ENCODE measurements at places on chromosomes 1 and 21.

DNA sequence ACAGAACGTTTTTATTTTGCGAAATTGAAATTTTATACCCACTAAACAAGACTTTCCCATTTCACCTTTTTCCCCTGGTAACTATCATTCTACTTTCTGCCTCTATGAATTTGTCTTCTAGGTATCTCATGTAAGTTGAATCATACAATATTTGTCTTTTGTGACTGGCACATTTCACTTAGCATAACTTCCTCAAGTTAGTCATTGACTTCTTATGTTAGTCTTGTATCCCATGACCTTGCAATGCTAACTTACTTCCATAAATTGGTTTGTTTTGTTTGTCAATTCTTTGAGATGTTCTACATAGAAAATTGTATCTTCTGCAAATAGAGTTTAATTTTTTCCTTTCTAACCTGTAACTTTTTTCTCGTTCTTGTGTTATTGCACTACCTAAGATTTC, 26.9 kb downstream of the SH3BP5L start:
- no peak for DNase-seq

- no peak for DNase-seq
Measured at GRCh38 chr21:43906585-43907370, 41.8 kb downstream of the AGPAT3 start.

DNA sequence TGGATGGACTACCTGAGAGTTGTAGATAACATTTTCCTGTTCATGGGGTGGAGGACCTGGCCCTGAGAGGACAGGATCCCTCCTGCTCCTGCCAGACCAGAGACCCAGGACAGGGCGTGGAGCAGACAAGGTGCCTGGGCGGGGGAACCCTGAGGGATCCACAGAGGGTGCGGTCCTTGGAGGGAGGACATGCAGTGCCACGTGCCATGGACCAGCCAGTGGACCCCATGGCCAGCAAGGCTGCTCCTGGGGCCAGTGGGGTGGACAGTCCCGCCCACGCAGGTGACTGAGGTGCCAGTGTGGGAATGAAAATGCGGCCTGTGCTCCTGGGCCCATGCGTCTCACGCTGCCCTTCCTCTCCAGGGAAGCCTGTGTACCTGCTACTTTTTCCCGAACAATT, 3.6 kb downstream of the RER1 start:
- DNase-seq = no peak

DNA sequence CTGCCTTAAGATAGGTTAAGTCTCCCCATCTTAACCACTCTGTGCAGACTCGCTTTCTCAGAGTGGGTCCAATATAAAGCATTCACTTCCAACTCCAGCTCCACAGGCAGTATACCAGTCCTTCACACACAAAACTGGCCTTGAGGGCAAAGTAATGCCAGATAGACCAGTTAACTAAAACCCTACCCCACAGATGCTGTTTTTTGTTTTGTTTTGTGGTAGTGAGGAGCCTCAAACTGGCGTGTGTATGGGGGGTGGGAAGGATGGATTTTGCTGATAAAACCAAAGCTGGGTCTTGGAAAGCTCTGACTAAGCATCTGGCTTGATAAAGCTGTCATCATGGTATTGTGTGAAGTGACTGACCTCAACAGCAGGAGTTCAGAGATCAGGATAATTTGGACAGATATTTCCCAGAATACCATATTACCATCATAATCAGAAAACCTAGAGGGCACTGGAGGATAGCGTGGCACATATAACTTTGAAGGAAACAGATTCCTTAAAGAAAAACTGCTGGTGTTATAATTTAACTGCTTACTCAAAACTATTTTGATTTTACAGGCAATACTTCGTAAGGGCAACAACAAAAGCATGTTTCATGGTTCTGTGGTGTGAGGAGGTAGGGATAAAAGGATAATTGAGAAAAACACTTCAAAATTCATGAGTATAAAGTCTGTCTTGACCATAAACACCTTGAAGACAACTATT, 29.6 kb upstream of the CPLANE2 start:
- peak; percentile 85 for DNase-seq

- DNase-seq = peak; percentile 89
Measured at GRCh38 chr1:231934797-231935196, 308.2 kb downstream of the DISC1 start.

DNA sequence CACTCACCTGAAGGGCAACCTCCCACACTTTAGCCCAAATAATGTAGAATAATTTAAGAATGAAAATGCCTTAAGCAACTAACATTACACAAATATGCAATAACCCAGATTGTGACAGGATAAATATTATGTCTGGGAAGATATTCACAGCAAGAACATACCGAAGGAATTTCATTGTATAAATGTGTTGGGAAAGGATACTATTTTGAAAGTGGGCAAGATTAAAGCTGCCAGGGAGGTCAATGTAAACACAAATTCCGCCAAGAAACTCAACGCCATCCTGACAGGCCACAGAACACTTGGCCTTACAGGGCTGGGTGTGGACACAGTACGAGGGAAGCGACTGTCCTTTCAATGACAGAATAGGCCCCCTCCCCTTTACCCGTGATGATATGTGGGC, 173.3 kb downstream of the RUNX1 start:
- DNase-seq = no peak

- DNase-seq = no peak
Measured at GRCh38 chr1:162175379-162176081, 106.0 kb downstream of the NOS1AP start.

DNA sequence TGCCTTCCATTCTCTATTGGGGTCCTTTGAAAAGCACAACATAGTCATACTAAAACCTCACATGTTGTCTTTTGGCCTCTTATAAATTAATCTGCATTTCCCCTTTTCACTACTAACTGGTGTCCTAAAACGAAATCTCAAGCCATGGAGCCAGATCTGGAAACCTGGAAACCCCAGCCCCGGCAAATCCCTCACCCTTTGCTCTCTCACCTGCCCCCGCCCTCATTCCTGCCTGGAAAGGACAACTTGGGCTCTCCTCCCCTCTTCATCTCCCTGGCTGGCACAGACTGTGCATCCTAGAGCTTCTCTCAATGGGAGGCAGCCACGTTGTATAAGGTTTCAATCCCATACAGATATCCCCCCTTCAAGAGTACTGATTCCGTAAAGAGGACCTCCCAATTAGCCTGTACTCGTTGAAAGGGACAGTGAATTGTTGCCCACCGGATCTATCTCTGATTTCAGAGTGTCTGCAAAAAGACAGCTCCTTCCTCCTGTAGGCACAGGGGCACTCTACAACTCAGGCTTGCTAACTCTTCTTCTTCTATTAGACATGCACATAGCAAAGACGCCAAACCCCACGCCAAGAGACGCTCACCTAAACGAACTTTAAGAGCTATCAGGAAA, 1.4 kb downstream of the DUSP10 start:
- DNase-seq = peak; percentile 50

- no peak for DNase-seq
Measured at GRCh38 chr1:55309786-55310504, 94.8 kb upstream of the USP24 start.

All from hematopoietic multipotent progenitor cell treated with erythropoietin and hydrocortisone succinate and interleukin-3 and kit ligand, for 6 days (in vitro differentiated cells).